NCI-H1930 (cell line): ENCODE measurements at places on chromosomes 1 and 21.
A peak's percentile ranks its signal among the peaks of the same experiment; 100 is the strongest.

GRCh38 chr1:200081151-200081968, 53.9 kb downstream of the NR5A2 start:
- DNase-seq = no peak

GRCh38 chr1:232014941-232015340, 388.4 kb downstream of the DISC1 start:
- DNase-seq = no peak

GRCh38 chr1:173861731-173862145, 6.1 kb downstream of the GAS5 start:
- no peak for DNase-seq

DNA sequence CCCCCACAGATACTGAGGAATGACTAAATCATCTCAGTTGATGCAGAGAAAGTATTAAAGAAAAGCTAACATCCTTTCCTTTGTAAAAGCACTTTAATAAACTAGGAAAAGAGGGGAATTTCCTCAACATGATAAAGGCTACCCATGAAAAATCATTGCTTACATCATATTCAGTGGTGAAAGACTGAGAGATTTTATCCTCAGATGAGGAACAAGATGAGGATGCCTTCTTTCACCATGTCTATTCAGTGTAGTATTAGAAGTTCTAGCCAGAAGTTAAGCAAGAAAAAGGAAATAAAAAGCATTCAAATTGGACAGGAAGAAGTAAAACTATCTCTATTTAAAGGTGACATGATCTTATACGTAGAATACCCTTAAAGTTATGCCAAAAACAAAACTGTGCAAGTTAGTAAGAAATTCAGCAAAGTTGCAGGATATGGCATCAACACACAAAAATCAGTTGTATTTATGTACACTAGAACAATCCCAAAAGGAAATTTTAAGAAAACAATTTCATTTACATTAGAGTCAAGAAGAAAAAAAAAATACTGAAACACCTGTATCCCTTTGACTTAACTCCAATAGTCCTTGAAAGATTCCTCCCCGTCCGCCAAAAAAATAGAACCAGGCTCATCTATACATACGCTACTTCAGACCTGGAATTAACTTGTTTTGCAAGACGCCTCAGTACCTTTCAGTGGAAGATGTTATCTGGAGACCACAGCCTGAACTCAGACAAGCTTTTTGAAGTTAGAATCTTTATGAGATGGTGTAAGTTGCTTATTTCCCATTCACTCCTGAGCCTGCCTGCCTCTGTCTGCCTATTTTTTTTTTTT, 17.5 kb downstream of the ZMYM4 start:
- DNase-seq = no peak

DNA sequence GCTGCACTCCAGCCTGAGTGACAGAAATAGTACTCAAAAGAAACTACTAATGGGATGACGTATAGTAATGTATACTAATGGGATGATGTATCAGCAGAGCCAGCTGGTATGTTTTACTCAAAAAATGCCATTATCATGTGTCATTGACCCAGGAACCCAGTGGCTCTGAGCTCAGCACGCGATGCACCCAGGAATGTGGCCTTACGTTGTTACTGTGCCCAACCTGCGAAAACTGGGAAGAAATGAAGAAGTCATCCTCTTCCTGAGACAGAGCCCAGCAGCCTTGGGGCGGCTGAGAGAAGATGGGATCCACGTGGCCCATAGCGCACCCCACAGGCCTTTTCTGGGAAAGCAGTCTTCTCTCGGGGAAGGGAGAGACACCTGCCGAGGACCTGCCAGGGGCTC, 8.8 kb downstream of the UBE2J2 start:
- no peak for DNase-seq

GRCh38 chr1:30923597-30923996, 15.0 kb upstream of the SDC3 start:
- DNase-seq = no peak

GRCh38 chr1:10958614-10959013, 53.8 kb upstream of the TARDBP start:
- peak; percentile 87 for DNase-seq

DNA sequence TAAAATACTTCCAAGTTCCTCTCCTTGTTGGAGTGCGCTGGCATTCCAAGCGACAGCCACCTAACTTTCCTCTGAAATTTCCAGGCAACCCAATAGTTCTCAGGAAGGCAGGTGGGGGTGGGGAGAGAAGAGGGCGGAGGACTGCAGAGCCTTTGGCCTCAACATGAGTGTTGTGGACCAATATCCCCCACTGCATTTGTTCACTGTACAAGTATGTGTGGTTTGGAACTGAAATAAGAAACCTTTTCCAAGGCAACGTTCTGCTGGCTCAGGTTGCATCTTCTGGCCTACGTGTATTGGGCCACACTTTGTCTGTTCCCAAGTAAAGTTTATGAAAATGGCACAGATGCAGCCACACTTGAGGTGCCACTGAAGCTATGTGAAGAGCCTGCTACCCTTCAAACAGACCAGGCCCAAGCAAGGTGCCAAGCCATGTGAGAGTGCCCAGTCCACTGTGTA, 153.4 kb downstream of the DHRS3 start:
- no peak for DNase-seq

- no peak for DNase-seq
Measured at GRCh38 chr1:77348549-77348948, 66.7 kb downstream of the AK5 start.

DNA sequence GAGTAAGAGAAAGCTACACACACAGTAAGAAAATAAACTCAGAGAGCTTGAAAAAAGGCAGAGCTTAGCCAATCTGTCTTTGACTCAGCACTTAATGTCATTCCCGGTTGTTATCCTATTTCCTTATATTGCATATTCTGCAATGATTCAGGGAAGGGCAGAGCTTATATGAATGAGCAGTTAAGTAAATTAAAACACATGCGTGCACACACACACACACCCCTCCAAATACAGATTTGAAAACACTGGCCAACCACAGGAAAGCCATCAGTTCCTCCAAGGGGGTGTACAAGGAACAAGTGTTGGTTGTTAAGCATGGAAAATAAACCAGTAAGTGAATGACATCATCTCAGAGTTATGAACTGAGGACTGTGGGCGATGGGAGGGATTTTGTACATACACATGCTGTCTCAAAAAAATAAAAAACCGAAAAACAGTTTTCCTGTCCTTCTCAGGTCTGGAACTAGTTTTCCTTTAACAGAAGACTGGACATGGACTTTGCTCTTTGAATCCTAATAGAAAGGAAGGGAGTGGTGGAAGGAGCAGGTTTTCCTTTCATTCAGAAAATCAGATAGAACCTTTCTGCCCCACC, 1.0 kb downstream of the IQGAP3 start:
- DNase-seq = no peak
